HFF-Myc (cell line): ENCODE measurements at places on chromosomes 5 and 9.

DNA sequence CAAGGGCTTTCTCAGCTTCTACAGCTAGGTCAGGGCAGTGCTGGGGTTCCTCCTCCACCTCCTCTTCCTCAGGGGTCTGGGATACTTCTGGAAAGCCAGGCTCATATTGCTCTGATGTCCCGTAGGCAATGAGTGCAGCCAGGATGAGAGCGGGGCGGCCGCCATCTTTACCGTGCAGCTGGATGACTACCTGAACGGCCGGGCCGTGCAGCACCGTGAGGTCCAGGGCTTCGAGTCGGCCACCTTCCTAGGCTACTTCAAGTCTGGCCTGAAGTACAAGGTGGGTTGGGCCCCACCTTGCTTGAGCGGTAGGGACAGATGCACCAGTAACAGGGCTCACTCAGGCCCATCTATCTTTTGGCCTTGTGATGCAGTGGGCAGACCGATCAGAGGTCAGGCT, 34.8 kb downstream of the GSN start:
- DNase-seq = no peak

- DNase-seq = no peak
Measured at GRCh38 chr5:1245905-1246576, 20.9 kb downstream of the SLC6A18 start.

DNA sequence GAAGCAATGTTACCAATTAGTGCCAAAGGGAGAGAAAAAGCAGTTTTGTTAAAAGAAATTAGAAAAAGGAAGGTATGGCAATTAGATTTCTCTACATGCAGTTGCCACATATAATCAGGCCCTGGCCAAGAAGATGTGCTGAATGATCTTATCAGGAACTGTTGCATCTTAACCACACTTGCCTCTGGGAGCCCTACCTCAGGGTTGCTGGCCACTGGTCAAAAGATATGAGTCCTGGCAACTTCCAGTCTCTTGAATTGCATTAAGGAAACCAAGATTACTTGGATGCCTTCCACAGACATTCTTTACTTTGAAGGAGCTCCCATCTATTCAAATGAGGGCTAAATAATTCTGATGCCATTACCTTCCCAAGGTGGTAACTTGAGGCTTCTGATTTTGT, 60.4 kb downstream of the TNC start:
- DNase-seq = no peak

DNA sequence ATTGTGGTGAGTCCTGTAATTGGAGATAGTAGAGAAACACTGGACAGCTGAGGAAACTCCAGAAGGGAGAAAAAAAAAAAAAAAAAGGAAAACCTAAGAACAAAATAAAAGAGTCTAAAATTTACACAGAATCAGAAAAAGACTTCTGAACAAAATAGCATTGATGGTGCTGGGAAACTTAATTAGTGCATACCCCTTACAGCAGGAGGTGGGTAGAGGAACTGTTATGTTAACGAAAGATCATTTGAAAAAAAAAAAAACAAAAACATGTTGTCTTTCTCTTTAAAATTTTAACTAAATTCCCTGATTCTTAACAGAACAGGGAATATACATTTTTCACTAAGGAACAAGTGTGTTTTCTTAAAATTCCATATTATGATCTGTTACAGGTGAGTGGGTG, 11.6 kb upstream of the MTX3 start:
- no peak for DNase-seq

DNA sequence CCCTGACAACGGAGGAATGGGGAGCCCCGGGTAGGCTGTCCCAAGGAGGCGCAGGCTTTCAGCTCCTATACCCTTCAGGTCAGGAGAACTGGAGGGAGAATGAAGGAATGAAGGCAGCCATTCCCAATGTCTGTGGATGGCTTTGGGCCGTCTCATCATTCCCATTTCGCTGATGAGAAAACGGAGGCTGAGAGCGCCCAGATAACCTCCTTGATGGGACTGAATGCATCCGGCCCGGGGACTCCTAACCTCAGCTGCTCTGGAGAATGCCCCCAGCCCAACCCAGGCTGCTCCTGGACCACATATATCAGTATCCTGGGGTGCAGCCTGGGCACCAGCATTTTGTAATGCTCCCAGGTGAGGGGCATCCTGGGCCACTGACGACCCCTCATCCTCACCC, 52.6 kb upstream of the RNU6ATAC start:
- no peak for DNase-seq

DNA sequence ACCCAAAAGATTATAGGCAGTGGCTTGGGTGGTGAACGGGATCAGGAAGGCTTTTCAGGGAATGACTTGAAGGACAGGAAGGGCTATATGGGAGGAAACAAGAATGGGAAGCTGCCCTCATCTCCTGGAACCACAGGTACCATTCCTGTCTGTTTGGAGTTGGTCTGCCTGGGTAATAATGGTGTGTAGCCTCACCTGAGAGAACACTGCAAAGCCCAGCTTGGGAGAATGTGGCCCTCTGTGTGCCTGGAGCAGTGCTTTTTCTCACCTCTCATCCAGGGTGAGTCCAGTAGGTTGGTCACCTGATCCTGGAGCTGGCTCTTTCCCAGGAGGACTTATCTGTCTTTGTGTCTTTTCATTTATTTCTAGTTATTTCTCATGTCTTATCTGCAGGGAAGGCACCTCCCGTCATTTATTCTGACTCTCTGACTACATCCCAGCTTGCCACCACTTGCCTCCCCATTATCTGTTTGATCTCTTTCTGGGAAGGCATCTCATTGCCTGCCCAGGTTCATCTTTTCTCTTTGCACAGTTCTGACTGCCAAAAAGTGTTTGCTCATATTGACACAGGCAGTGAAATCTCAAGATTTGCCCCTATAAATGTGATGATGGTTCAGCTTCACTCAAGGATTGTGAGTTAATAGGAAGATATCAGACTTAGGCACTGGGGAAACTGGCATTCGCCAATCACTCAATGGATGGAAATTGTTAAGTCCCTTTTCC, 22.5 kb upstream of the OR2S2 start:
- no peak for DNase-seq

- peak; percentile 37 for DNase-seq
Measured at GRCh38 chr9:95572381-95573151, 55.8 kb upstream of the PTCH1 start.

- no peak for DNase-seq
Measured at GRCh38 chr5:88732181-88732633, 150.8 kb downstream of the MEF2C start.

GRCh38 chr9:20981486-20981885, 50.0 kb downstream of the HACD4 start:
- DNase-seq = peak; percentile 53

DNA sequence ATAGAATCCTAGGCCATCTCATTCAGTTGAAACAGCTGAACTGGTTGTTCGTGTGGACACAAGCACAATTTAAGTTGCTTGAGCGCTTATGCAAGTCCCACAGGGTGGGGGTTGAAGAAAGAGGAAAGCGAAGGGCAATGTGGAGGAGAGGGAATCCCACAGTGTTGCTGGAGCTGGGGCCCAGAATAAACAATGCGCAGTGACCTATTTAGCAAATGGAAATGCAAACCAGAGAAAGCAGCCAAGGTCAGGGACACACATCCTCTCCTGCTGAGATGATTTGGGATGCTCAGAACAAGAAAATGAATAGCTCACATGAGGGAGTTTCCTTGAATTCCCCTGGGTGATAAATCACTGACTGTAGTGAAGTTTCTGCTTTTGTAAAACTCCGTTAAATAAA, 838.3 kb downstream of the TLE4 start:
- DNase-seq = no peak

GRCh38 chr9:133601746-133602145, 7.4 kb downstream of the FAM163B start:
- DNase-seq = no peak

GRCh38 chr5:139637438-139638089, 10.6 kb upstream of the CXXC5 start:
- DNase-seq = no peak

- no peak for DNase-seq
Measured at GRCh38 chr9:76944011-76944410, 38.1 kb upstream of the PRUNE2 start.

DNA sequence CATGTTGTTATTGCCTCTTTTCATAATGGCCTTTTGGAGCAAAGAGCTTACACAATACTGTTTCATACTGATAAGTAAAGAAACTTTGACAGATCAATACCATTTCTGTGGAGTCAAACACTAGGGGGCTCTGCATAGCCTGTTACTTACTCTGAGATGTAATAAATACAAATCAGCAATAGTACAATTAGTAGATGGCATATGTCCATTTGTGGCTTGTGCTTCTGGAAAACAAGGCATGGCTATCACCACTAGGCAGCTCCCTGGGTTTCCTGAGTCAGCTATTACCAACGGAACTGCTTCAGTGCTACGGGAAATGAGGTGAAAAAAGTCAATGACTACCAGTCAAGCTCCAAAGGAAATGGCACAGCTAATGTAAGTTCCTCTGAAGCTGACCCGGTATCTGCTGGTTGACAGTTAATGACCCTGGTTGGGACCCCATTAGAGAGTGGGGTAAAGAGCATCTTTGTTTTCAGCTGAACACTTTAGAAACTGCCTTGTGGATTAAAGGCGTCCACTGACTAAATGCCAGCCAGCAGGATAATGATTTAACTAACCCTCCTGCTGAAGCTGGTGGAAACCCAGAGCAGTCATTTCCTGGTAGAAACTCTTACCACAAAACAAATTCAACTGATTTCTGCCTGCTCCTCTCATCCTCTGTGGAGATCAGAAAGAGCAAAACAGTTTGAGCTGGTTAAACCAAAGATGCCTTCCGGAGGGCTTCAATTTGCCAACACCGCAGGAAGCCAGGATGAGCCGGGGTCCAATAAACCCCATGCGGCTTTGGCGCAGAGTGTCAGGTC, 69.0 kb upstream of the FAM169A start:
- no peak for DNase-seq

- no peak for DNase-seq
Measured at GRCh38 chr5:61669531-61669930, 337.5 kb downstream of the ZSWIM6 start.

- no peak for DNase-seq
Measured at GRCh38 chr9:107338911-107339659, 56.0 kb downstream of the RAD23B start.

DNA sequence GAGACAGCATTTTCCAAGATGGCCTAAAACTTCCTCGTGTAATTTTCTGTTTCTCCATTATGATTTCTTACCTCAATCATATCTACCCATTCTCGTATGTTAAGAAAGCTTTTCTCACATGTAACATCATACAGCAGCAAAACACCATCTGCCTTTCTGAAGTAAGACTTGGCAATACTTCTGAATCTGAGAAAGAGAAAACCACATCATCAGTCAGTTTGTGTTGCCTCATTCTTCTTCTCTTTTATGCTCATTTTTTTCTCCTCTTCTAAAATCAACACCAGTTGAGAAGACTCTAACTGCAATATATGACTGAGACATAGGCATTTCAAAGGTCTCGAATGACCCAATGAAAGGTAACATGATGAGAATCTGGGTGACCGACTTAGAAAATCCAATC, 66.0 kb downstream of the RASEF start:
- no peak for DNase-seq

DNA sequence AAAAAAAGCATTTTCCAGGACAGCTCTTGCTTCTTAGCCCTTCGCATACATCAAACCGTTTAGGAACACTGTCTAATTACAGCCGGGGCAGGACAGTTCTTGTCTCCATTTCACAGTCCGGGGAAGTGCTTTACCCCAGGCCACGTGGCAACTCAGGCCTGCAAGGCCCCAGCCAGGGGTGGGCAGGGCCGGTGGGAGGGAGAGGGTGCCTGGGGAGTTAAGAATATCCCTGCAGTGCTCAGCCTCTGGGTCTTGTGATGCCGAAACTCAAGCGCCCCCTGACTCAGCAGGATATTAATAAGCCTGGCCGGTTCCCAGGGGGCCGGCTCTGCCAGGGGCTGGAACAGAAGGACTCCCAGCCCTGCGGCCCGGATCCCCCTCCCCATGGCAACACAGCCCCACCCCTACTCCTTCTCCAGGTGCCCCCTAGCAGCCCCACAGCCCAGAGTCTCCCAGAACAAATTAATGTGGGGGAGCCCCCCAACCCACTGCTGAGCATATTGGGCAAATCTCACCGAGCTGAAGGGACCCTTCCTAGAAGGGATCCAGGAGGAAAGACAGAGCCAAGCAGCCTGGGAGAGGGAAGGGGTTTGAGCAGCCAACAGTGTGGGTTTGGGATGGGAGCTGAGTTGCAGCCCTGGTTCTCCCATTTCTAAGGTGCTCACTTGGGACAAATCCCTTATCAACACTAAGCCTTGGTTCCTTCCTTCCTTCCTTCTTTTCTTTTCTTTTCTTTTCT, 45.3 kb downstream of the PLPP7 start:
- DNase-seq = no peak

GRCh38 chr5:80010754-80011392, 19.8 kb upstream of the MTX3 start:
- no peak for DNase-seq

DNA sequence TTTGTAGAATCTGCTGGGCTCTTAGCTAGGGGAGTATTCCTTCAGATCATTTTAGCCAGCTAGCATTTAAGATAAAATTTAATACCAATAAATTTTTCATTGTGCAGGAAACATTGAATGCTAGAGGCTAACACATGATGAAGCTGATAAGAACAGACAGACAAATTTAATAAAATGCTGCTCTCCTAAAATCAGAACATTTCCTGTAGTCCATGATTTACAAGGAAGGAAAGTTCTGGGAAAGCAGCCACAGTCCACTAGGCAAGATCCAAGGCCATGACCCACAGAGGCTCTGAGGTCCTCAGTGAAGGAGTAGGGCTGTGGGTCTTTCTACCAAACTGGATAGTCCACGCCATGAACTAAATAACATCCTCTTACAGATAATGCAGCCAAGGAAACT, 253.0 kb downstream of the ICE1 start:
- DNase-seq = no peak

DNA sequence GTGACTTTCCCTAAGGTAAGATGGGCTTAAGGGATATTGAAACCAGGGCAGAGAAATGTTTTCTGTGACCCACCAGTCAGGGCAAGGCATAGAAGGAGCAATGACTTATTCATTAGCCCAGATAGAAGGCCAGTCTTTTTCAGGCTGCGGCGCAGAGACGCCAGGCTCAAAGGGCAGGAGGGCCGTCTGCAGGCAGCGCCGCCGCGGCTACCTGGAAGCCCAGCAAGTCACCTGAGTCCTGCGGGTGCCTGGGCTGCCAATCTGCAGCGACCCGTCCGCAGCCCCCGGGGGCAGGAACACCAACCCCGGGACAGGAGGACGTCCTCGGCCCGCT, 322 bp upstream of the SH3GL2 start:
- no peak for DNase-seq

- DNase-seq = no peak
Measured at GRCh38 chr5:102222772-102223171, 73.3 kb downstream of the SLCO4C1 start.

DNA sequence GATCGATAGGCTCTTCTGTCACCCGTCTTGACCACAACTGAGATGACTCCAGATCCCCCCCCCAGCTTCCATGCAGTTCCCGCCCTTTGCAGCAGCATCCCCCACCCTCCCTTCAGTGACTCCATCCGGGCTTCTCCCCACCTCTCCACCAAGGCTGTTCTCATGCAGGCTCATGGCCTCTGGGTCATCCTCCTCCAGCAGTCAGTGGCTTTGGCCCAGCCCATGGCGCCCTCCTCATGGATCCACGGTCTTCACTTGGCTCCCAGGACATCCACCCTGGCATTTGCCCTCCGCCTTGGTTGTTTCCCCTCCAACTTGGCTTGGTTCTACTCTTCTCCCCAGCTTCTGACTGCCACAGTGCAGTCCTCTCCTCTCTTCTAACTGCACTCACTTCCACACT, 96.7 kb upstream of the RUFY1 start:
- DNase-seq = no peak
